ENCODE measurements at places on chromosomes 3 and 15.

- DNase-seq: no peak
Observed at GRCh38 chr15:70859322-70859908, 5.5 kb upstream of the LARP6 start.

- no peak for DNase-seq
Observed at GRCh38 chr3:50381383-50381782, 22.1 kb upstream of the TMEM115 start.

DNA sequence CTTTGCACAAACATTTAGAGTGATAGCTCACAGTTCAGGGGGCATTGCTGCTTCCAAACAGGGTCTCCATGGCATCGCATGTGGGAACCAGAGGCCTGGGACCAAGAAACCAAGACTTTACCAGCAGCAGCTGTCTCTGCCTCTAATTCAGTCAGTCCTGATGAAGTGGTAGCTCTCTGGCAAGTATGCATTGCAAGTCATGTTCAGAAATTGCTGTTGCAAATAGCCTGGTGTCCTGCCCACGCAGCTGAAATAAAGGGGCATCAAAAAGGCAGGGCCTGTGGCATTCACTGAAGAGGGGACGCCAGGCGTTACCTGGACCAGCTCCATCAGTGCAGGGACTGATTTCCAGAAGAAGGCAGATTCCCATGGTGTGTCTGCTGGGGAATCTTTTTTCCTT is 121.3 kb downstream of the CD47 start:
- DNase-seq: no peak

DNA sequence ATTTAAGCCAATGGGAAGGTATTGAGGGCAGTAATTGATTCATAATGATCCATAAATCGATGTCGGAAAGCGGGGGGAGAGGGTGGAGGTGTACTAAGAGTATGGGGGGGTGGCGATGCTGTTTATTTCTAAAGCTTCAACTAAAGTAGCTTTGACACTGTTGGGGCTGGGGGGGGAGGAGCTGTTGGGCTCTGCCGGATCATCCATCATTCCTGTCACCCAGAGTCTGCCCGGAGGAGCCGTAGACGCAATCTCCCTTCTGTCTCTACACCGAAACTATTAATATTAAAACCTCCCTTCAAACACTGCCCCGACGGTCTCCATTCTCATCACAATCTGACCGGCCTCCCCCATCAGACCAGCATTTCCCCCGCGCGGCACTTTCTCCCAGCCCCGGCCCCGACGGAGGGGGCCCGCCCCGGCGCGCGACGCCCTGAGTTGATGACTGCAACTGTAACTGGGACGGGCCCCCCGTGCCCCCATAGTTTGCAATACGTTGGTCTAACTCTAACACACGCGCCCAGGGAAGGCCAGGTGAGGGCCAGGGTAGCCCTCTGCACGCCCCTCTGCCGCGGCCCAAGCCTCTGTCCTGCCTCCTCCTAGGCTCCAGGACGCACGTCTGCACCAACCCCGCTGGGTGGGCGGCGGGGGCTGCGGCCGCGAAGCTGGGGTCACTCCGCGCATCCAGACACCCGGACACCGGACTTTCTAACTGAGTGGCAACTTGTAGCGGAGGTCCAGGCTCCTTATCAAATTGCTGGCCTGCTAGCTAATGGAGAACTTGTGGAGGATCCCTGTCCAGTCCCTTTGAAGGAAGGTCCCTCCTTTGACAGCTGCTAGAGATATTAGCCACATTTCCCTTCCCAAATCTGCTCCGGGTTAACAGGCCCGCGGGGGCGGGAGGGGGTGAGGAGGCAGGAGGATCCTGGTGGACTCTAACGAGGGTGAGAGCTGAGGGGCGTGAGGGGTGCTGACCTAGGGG is 212.0 kb downstream of the MEIS2 start:
- DNase-seq: no peak

GRCh38 chr3:106759731-106760130 is 617.5 kb upstream of the CCDC54 start:
- no peak for DNase-seq

GRCh38 chr3:38521391-38521987 is 25.3 kb downstream of the EXOG start:
- DNase-seq: peak; percentile 27

- no peak for DNase-seq
Observed at GRCh38 chr3:28841441-28841840, 439.4 kb upstream of the RBMS3 start.

- no peak for DNase-seq
Observed at GRCh38 chr3:55077726-55078125, 149.9 kb upstream of the LRTM1 start.

DNA sequence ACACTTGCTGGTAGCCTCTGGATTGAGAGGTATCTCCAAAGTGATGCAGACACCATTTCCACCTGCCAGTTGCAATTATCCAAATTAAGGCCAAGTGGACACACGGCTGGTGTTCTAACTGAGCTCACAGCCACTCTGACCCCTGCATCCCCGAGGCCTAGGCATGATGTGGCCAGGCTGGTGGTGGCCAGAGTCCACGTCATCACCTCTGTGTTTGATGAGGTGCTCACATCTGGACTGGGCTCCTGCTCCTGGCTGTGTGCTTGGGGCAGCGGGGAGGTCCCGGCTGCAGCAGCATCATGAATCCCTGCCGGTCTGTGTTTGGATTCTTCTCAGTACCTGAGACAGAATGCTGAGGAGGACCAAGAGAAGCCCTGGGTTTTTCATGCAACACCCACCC is 4.9 kb downstream of the OXTR start:
- no peak for DNase-seq

DNA sequence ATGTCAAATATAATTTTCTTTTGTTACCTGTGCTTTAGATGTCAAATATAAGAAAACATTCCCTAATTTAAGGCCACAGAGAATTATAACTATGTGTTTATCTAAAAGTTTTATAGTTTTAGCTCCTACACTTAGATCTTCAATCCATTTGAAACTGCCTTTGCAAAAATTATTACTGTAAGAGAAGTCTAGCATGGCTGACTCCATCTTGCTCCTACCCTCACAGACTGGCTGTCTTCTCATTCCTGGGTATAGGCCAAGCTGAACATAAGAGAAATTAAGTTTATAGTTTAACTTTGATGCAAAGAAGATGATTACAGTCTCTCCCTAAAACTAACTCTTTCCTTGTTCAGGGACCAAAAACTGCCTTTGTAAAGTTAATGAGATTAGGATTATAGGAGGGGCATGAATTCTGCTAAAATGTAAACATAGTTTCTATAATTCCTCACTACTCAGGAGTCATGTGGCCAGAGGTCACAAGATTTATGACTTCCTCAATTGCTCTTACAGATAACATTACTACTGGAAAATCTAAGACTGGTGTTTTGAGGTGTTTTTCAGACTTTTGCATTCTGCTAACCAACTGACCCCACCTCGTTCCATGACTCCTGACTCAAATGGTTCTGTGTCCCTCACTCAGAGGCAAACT is 184.0 kb downstream of the BCHE start:
- DNase-seq: no peak

DNA sequence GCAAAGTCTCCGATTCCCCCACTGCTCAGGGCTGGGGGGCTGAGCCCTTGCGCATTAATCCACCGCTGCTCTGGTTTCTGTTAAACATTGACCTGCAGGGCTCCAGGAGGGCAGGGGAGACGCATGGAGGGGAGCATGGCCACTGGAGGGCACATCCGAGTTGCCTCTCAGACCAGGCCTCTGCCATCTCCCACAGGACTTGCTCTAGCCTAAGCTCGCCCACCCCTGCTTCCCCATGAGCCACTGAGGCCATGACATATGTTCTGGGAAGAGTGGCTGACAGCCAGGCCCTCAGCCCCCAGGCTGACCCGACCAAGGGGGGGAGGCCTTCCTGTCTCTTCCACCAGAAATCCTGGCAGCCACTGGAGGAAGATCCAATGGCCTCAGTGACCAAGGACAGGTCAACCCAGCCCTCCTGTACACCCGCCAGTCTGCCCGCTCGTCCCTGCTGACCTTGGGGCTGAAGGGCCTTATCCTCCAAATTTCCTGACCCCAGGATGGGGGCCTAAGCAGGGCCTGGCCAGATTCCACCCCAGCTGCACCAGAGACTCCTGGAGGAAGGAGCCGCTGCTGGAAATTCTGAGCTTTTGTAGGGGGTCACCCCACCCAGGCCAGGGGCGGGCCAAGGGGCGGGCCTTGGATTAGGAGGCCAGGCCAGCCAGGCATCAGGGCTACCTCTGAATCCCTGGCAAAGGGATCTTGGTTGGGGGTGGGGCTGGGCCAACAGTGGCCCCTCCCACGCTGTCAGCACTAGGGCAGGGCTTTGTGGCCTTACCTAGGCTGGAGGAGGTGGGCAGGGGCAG is at the start of gene HYAL1:
TSS of gene HYAL1 (minus strand) at position 562 of the 803 bp plus-strand sequence. CDS start 618 bp downstream, outside the sequence.
- DNase-seq: no peak

DNA sequence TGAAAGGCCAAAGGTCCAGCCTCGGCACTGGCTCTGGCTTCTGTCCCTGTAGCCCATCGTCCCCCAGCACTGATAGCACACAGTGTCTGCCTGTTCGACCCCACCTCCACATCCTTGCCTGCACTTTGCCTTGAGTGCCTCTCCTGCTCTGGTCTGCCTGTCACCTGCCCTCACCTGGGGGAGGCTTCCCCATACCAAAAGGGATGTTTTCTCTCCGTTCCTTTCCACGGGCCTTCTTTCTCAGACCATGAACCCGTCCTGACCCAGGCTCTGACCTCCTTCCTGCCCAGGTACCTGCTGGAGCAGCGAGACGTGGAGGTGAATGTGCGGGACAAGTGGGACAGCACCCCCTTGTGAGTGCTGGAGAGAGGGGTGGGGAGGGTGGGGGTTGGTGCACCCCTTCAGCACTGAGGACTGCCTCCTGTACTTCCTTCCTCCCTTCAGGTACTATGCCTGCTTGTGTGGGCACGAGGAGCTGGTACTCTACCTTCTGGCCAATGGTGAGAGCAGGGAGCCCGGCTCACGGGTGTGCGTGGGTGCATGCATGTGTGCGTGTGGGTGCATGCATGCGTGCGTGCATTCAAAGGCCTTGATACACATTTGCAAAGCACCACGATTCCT is 1.5 kb downstream of the ABTB1 start:
- no peak for DNase-seq

DNA sequence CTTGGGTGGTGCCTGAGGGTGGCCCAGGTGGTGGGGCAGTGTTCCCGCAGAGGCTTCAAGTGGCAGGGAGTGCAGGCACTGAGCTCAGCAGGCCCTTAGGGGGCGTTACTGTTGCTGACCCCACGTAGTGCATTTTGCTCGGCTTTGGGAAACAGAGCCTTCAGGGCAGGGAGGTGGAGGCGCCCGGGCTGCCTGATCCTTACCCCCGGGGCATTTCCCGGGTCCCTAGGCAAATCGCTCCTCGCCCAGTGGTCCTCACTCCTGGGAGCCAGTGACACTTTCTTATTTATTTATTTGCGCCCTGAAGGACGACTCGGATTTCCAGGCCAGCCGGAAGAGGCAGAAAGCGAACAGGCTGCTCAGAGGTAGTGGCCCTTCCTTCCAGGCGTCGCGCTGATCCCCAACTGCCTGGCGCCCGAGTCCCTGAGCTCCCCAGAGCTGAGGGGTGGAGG is 10.1 kb upstream of the FOXB1 start:
- DNase-seq: no peak

DNA sequence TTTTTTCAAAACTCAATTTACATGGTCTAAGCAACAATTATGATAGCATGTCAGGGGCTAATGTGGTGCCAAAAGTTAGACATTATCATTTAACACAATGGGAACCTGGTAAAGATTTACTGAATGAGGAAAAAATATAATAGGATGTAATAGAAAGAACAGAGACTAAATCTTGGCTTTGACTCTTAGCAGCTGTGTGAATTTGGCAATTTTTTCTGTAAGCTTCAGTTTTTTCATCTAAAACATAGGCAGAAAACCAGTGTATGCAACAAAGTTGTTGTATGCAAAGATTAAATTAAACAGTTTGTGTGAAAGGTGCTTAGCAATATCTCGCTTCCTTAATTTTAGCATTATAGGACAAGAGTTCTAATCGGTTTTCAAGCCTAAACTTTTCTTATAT is 57.6 kb downstream of the ZBTB20 start:
- DNase-seq: no peak

GRCh38 chr15:50669611-50670010 is 17.0 kb downstream of the TRPM7 start:
- no peak for DNase-seq

GRCh38 chr3:22907796-22908195 is 295.3 kb upstream of the UBE2E2 start:
- no peak for DNase-seq
